Colonic mucosa (tissue), 4 donors: ENCODE measurements at places on chromosomes 13 and 19. TPM values are rescaled to one million over a fixed set of nuclear protein-coding genes. Genes with fewer than 3 reads are reported as not detected.

The RASL11A gene
- total RNA-seq = 124 TPM

The CABP5 gene
- total RNA-seq = not detected

The C19orf33 gene
- total RNA-seq = 111 TPM

DNA sequence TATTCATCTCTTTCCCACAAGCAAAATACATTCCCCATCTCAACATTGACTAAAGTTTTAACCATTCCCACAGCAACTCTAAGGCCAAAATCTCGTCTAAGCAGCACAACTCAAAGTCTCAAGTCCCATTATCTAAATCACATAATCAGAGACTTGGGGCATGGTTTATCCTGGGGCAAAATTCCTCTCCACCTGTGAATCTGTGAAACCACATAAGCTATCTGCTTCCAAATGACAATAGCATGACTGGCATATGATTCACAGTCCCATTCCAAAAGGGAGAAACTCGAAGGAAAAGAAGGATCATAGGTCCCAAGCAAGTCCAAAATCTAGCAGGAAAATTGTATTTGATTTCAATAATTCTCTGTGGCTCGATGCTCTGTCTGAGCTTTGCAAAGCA, 73.0 kb downstream of the ANKRD10 start:
- no peak for DNase-seq

DNA sequence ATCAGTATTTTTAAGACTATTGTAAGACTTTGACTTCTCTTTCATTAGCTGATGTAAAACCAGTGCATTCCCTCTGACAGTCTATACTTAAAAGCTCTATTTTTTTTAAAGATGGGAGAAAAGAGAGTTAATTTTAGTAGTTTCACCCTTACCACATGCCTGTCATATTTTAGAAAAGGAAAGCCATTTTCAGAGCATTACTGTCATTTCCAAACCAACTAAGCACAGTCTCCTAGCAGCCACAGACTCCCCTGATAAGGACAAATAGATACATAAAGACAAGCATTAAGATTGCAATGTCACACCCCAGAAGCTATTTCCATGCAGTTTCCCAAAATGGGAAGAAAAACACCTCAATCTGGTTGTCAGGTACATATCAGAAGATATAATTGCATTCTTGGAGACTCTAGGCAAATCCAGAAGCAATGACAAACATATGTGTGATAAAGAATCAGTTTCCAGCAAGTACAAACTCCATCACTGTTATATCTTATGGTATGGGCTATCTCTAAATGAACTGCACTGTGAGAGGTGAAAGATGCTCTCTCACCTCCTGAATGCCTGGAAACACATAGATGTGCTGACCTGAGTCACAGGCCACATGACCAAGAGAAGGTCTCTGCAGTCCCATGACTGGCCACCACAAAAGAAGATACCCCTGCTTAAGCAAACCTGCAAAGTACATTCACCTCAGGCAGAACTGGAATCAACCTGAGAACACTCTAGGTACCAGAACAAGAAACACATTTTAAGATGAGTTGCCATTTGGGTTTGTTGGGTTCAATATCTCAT, 303.3 kb downstream of the POU4F1 start:
- no peak for DNase-seq

- no peak for DNase-seq
These were observed 1.1 kb upstream of the ZNF780B start for GRCh38 chr19:40057166-40057565.

DNA sequence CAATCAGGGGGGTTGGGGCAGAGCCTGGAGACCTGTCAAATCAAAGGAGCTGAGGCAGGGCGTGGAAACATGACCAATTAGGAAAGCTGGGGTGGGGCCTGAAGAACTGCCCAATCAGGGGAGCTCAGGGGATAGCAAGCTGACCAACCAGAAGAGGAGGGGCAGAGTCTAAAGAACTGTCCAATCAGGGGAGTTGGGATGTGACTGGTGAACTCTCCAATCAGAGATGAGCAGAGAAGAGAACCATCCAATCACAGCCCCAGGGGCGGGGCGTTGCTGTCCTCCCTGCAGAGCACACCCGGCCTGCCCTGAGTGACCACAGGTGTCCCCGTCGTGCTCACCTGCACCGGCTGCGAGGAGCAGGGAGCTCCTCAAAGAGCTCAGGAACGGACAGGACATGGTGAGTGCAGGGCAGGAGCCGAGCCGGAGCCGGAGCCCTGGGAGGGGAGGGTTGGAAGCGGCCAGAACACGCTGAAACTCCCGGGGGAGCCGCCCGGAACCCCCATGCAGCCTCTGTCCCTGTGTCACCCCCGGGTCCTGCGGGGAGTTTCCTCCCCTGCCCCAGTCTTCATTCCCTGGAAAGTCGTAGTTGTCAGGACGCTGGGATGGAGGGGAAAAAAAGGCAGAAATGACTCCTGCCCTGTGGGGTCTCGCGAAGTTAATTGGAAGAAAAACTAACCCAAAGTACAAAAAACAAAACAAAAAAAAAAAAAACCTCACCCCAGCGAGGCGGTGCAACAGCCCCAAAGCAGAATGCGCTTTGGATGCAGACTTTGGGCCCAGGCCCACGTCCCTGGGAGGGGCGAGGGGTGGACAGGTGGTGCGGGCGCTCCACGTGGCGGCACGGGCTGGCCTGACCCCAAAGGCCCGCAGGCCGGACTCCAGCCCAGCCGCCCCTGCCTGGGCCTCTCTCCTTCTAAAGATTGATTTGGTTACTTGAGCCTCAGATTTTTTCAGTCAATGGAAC, at the start of gene ZNF556:
TSS of gene ZNF556 (plus strand) at position 311 of the 967 bp plus-strand sequence. CDS start at position 398, 87 bp downstream.
- DNase-seq = no peak

GRCh38 chr19:6979399-6979798, 41.8 kb downstream of the MBD3L2B start:
- DNase-seq = no peak

- DNase-seq = no peak
These were observed at the start of gene SYCN for GRCh38 chr19:39203372-39204341. Gene SYCN (minus strand): TSS chr19:39204263. CDS start chr19:39204254, 9 bp downstream.

DNA sequence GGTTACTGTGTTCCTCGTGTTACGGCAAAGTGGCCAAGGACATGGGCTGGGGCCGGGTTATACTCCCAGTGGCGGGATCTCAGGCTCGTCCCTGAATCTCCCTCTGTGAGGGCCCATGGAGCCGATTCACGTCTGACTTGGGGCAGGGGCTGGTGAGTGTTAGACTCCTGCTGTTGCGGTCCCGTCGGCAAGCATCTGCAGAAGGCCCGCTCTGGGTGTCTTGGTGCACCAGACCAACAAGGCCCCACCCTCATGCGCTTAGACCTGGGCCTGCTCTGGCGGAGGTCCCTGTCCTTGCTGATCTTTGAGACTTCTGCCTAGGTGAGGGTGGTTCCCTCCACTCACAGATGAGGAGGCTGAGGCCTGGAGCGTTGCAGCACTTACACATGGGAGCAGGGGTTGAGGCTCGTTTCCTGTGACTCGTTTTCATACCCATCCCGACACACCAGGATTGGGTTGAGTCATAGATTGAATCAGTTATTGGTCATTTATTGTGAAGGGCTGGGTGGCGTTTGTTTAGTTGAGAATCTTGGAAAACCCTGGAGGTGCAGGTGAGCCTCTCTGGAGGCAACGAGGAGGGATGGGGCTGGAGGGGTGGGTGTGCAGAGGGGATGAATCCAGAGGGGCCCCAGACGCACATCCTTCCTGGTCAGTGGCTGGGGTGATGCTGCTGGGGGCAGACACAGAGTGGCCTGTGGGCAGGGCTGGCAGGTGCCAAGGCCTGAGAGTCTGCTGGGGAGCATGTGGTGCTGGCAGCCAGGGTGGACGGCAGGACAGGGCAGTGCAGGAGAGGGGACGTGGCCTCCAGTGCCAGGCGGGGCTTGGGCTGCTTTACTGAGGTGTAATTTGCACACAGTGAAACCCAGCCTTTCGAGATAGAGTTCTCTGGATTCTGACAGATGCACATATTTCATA, 4.6 kb downstream of the EPN1 start:
- DNase-seq = no peak

GRCh38 chr13:22665506-22665905, 515.3 kb upstream of the SGCG start:
- no peak for DNase-seq

DNA sequence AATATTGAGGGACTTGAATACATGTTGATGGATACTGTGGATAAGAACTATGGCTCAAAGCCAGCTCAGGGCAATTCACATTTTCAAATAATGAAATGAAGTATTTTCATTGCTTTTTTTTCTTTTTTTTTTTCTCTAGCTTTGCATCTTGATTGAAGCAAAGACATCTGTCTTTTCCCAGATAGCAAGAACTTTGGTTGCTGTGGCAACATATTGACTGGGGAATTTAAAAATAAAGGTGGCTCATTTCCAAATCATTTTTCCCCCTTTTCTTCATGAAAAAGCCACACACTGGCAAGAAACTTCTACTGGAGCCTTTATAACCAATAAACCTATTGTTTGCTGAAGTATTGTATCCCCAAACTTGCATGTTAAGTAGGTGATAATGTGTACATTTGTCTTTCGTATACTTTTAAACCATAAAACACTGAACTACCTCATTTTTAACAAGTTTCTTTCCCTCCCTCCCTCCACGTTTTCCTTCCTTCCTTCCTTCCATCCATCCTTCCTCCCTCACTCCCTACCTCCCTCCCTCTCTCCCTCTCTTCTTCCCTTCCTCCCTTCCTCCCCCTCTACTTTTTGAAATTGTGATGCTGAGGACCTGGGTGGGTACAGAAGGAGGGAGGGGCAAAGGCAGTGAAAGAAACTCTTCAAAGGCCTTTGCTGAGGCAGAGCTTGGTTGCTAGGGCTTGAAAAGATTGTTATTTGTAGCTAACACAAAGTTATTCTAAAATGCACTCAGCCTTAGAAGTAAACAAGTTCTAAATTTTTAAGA, 343.5 kb upstream of the SPRY2 start:
- no peak for DNase-seq

- DNase-seq = no peak
These were observed 342.7 kb downstream of the COG6 start for GRCh38 chr13:39998166-39998565.
